Activated CD8-positive, alpha-beta T cell treated with anti-CD3 and anti-CD28 coated beads for 36 hours (primary cell): ENCODE measurements at places on chromosomes 7 and 10. TPM values are rescaled to one million over a fixed set of nuclear protein-coding genes. Genes with fewer than 3 reads are reported as not detected.
A peak's percentile ranks its signal among the peaks of the same experiment; 100 is the strongest.

DNA sequence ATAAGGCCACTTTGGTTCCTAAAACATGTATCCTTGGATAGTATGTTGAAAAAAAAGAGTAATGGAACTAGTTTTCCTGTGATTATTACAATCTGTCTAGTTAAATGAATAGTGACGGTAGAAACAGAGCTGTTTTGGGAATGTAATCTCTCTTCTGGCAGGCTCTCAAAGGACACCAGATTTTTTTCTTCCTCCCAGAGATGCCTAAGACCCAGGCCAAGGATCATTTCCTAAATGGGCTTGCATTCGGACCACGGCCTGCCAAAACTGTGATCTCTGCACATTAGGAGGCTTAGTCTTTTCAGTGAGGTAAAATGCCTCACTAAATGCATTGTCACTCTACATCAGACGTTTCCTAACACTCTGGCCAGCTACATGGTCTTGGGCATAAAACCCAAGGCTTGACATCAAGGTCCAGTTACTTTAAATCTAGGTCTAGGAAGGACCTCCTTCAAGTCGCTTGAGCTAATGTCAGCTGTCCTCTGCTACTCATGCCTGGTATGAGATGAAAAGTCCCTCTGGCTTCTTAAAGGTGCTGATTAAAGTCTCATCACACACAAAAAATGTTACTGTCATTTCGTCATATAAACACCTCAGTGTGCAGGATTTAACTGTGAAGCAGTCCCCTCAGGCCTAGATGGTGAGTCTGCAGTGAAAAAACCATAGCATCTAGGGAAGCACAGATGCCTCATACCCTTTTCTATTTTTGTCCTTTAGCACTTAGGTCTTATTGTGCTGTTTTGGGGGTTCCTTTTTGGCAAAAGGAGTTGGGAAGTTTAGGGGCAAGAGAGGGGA, 47.7 kb downstream of the DLD start:
- DNase-seq, result no peak

GRCh38 chr7:148056406-148056805, 534.2 kb upstream of the C7orf33 start:
- DNase-seq, result no peak

GRCh38 chr10:124739119-124739921, 4.9 kb downstream of the FAM53B start:
- DNase-seq, result no peak

GRCh38 chr7:129804890-129805719, 147.7 kb downstream of the UBE2H start:
- no peak for DNase-seq

- no peak for DNase-seq
Measured at GRCh38 chr7:7122701-7123281, 59.6 kb upstream of the C1GALT1 start.

GRCh38 chr7:143499743-143500348, 22.2 kb downstream of the TAS2R41 start:
- DNase-seq, result no peak

DNA sequence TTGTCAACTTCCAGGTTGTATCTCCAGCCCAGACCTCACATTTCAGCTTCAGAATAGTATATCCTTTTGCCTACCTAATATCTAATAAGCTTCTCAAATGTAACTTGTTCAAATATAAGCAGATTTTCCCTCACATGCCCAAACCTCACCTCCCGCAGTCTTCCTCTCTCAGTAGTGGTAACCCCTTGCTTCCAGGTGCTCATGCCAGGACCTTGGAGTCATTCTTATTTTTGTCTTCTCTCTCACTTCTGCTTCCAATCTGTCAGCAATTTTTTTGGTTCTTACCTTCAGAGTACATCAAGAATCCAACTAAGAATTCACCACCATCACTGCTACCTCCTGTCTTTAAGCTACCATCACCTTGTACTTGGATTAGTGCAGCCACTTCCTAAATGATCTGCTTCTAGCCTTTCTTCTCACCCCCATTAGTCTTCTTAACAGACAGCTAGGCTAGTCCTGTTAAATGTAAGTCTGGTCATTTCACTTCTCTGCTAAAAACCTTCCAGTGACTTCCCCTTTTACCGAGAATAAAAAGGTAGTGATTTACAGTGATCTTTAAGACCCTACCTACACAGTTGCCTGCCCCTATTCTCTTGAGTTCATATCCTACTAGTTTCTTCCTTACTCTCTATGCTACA, 14.0 kb downstream of the ANKIB1 start:
- DNase-seq, result no peak

Gene GIMAP8
- 8.7 TPM for total RNA-seq

Gene HOXA1
- 0.25 TPM for total RNA-seq

DNA sequence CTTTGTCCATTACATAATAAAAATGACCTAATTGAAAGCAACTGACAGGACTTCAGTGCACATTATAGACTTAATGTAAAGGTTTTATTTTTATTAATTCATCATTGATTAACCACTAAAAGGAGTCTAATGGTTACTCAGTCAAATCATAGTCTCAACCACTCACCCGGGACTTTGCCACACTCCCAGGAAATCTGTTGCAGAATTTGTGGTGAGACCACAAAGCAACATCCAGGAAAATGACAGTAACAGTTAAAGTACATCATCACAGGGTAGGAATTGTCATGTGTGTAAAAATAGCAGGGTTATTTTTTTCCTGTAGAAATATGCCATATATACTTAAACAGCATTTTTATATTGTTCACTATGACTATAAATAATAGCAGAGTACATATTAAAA, 6.3 kb upstream of the HGF start:
- DNase-seq, result no peak

Gene TCERG1L
- not detected for total RNA-seq

Gene MPP7
- 14.3 TPM for total RNA-seq

DNA sequence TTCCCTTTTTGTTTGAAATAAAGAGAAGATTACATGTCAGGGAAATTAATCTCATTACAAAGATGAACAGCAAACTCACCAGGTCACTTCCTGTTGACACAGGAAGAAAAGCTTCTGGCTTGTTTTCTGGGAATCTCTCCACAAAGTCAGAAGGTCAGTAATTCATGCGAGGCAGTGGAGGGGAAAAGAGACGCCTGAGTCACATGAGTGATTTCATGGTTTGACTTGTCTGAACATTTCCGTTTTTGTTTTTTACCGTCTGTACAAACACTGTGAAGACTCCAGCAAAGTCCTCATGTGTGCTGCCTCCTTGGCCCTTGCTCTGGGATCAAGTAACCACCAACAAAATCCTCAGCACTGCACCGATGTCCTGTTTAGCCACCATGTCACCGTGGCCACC, 2.5 kb upstream of the HABP2 start:
- DNase-seq, result no peak

GRCh38 chr7:128941323-128941890, 3.7 kb downstream of the IRF5 start:
- no peak for DNase-seq

DNA sequence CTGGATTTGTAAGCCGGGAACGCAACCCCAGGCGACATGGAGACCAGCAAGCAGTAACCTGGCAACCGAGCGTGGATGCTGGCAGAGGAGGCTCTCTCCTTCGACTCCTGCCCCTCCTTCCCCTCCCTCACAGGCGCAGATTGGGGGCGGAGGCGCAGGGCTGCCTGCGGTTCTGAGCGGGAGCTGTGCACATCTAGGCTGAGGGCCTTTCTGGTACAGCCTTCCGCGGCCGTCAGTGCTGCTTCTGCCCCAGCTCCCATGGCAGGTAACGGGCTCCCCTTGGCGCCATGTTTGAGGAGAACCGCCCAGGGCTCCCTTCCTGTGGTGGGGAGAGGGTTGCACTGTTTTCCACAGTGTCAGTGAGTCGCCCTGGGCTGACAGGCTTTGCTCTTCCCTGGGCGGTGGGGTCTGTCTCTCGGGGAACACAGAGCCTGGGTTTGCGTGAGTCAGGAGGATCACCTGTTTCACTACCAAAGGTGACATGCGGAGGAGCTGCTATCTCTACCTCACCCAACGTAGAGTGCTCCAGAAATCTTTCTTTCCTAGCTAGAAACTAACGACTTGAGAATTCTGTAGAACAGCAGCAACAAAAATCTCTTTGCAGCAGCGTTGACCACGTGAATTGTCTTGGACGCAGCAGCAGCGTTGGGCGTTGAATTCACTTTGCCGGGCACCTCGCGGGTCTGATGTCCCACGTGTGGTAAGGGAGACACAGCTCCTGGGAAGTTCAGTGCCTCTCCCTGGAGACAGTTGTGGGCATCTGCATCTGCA, 154.8 kb upstream of the COBL start:
- peak; percentile 24 for DNase-seq

DNA sequence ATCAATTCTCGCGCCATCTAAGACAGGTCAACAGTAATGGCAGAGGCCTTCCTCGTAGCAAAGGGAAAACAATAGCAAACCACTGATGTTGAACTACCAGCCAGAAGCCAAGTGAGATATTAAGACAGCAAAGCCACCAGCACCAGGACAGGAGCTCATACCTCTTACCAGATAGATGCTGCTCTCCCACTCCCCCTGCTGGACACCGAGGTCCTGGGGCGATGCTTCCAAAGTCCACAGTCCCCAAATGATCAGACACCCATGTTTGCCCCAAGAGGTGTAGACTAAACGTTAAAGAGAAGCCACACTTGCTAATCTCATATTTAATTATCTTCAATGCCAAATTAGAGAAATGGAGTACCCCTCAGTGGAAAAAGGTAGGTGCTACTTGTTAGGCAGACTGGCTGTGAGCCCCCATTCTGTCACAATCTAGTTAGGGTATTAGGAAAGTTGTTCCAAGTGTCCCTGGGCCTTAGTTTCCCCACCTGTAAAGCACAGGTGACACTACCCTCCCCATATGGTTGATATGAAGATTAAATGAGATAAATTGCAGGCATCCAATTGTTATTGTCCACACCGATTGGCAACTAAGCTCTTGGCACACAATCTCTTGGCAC, 39.9 kb downstream of the TOMM7 start:
- peak; percentile 88 for DNase-seq
